NCI-H1092 (cell line): ENCODE measurements at places on chromosomes 7 and 10.
A peak's percentile ranks its signal among the peaks of the same experiment; 100 is the strongest.

DNA sequence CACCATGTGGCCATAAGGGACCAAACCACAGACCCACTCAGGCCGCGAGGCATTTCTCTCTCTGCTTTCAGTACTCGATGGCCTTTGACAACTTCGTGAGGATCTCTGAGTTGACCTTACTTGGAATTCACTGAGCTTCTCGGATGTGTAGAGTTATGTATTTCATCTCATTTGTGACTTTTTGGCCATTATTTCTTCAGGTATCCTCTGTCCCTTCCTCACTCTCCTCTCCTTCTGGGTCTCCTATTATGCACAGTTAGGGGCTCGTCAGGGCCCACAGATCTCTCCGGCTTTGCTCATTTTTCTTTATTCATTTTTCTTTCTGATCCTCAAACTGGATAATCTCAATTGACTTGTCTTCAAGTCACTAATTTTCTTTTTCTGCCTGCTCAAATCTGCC lies 16.6 kb upstream of the FOXL3 start:
- no peak for DNase-seq

GRCh38 chr7:318878-319661 lies 29.1 kb downstream of the FOXL3 start:
- DNase-seq: peak; percentile 34

DNA sequence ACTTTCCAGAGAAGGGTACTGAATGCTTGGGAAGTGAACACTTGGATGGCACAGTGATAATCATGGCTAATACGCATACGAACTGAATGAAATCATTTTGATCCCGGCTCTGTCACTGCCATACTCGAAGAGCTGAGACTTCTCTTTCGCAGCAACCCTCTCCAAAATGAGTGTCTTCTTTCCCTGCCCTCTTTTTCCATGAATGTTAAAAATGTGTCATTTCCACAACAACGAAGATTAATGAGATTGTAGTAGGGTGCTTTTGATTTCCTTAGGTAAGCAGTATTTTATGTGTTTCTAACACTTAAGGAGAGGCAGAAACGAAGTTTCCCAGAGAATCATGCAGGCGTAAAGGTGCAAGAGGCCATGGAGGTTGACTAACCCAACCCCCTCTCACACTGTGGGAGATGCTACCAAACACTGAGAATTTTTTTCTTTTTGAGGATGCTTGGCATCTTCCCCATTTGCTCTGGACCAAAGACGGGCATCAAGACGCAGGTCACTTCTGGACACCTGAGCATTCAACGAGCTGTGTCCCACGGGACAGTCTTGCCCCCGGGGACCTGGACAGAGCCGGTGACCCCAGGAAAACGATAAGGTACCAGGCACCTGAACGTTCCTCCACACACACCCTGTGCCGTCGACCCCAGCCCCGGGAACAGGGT lies 823 bp downstream of the COPG2 start:
- peak; percentile 2 for DNase-seq

DNA sequence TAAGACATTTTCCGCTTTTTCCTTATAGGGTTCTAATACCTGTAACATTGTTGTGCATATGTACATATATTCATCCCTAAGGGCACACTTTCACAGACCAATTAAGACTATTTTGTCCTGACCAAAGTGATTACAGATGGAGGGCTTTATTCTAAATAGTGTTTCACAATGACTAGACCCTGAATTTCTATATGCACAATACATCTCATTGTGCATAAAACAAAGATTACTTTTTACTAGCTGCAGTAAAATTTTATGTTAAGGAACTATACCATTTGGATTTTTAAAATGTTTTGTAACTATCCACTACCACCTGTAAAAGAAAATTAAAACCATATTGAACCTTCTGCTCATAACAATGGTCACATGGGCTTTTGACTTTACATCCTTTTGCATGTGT lies 87.8 kb downstream of the CTTNBP2 start:
- DNase-seq: no peak

GRCh38 chr10:51082857-51083256 lies 8.6 kb downstream of the PRKG1 start:
- no peak for DNase-seq

DNA sequence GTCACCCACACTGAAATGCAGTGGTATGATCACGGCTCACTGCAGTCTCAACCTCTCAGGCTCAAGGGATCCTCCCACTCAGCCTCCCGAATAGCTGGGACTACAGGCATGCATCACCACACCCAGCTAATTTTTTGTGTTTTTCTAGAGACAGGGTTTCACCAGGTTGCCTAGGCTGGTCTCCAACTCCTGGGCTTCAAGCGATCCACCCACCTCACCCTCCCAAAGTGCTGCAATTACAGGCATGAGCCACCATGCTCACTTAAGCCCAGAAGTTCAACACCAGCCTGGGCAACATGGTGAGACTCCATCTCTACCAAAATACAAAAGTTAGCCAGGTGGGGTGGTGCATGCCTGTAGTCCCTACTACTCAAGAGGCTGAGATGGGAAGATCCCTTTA lies 33.5 kb downstream of the GDI2 start:
- DNase-seq: no peak

DNA sequence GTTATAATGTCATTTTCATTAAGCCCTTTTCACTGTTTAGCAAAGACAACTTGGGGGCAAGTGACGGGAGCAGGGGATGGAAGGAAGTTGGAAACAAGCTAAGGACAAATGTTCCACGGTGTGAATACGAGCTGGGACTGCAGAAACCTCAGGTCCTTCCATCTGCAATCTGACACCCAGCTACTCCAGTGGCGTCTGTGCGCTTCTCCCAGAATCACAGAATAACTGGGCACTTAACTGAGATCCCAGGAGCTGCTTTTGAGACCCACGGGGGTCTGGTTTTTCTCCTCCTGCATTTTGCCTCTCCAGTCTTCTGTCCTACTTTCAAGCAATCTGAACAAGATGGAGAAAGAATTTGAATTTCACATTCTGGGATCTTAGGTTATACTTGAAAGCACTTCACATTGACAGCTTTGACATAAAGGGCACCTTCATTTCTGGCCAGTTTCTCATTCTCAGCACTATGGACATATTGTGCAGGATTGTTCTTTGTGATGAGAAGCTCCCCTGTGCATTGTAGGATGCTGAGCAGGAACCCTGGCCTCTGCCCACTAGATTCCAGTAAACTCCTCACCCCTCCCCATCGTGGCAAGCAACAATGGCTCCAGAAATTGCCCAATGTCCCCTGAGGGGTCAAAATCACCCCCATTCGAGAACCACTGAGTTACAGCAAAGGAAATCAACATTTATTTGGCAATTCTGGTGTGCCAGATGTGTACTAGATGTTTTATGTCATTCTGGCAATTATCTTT lies 194.1 kb downstream of the CACNB2 start:
- no peak for DNase-seq

DNA sequence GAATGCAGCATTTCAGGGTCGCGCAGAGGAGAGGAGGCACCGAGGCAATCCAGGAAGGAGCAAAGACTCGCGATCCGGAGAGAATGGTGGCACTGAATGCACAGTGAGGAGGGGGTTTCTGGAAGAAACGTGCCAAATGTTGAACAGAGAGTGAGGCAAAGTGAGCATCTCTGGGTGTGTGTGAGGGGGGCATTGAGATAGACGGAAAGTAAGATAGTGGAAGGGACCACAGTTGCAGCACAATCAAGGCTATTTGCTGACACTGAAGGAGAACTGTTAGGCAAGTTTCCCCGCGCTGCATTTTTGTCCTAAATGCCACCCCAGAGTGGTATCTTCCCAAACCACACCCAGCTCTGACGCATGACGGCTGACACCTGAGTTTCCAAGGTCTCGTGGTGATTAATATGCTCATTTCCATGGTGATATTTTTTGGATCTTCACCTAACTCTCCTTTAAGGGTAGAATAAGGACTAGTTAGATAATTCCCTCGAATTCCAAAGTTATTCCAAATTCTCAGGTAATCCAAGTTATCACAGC lies 14.4 kb upstream of the ADO start:
- DNase-seq: no peak

DNA sequence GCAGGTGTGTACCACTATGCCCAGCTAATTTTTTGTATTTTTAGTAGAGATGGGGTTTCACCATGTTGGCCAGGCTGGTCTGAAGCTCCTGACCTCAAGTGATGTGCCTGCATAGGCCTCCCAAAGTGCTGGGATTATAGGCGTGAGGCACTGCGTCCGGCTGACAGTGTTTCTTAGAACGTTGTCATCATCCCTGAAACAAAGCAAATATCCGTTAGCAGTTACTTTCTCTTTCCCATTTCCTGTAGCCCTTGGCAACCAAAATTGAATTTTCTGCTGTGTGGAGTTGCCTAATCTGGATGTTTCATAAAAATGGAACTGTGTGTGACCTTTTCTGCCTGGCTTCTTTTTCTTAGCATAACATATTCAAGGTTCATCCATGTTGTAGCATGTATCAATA lies 22.4 kb downstream of the ZNF33A start:
- no peak for DNase-seq

DNA sequence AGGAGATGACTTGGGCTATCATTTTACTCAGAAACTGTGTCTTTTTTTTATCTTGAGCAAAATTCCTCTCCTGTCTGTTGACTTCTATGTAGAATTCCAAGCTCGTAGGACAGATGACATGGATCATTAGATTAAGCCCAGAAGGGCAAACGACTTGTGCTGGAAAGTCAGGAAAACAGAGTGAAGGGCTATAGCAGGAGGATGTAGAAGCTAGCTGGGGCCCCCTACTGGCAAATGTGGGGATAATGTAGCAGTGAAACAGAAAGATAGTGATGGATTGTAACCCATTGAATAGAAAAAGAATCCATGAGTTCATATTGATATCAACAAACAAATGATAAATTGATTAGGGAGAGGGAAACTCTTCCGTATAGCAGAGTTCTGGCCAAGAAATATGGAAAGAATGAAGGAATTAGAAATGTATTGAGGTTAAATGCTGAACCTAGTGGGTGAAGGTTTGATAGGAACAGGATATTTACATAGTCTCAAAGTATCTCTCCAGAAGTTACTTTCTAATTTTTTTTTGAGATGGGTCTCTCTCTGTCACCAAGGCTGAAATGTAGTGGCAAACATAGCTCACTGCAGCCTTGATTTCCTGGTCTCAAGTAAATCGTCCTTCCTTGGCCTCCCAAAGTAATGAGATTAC lies 103.6 kb downstream of the LYZL1 start:
- peak; percentile 22 for DNase-seq

DNA sequence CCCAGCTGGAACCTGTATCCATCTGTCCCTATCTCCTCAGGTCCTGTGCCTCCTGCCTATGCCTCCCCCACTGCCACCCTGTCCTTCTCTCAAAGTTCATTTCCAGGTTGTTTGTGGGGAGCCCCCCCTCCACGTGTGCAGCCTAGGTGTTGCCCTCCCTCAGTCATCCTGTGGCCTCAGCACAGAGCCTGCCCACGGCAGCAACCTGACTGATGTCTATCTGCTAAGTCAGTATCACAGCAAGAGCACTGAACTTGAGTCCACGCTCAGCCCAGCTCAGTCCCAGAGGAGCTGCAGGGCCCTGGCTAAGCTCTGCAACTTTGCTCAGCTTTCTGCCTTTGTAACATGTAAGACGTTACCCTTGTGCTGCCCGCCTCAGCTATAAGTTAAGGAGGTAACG lies 28.7 kb downstream of the FAM53B start:
- DNase-seq: no peak

DNA sequence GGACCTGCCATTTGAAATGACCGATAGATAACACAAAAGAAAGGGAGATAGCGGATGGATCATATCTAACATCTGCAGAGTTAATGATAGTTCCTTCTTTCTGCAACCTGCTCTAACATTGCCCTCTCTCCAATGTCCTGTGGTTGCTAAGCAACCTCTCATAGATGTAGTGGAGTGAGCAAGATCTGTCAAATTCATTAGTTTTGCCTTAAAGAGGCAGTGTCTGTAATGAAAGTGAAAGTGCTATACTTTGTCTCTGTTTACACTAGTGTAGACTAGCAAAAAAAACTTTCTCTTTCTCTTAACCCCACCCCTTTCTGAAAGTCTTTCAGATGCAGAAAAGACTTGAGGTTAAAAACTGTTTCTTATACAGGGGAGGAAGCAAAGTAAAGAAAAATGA lies 1196.9 kb downstream of the SORCS3 start:
- no peak for DNase-seq

GRCh38 chr7:116578526-116578925 lies 53.7 kb downstream of the CAV1 start:
- DNase-seq: no peak

DNA sequence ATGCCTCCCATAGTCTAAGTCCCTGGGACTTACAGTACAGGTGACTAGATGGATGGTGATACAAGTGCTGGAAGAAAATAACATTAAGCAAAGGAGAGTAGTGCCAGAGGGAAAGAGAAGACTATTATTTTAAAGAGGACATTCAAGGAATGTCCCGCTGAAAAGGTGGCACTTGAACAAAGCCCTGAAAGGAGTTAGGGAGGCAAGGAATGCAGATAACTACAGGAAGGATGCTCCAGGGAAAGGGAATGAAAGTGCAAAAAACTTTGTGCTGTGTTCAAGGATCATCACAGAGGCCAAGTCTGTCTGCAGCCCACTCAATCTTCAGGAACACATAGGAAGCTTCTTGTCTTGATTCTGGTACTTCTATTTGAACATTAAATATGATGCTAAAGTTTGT lies 14.9 kb downstream of the ANKMY2 start:
- no peak for DNase-seq

DNA sequence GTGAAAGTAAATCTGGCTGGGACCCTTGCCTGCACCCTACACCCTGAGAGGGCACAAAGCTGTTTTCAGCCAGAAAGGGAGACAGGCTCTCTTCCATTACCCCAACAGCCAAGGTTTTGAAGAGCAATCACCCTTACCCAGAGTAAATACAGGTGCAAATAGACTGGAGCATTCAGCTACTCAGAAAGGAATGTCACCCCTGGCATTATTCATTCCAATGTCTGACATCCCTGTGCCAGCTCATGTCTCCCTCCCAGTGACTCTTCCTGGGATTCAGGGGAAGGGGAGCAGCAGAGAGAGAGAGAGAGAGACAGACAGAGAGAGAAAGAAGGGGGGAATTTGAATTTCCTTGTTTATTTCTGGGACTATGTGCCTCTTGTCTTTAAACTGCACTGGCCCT lies 611.8 kb downstream of the SORCS3 start:
- DNase-seq: no peak
